ENCODE measurements at places on chromosomes 3 and 15.

DNA sequence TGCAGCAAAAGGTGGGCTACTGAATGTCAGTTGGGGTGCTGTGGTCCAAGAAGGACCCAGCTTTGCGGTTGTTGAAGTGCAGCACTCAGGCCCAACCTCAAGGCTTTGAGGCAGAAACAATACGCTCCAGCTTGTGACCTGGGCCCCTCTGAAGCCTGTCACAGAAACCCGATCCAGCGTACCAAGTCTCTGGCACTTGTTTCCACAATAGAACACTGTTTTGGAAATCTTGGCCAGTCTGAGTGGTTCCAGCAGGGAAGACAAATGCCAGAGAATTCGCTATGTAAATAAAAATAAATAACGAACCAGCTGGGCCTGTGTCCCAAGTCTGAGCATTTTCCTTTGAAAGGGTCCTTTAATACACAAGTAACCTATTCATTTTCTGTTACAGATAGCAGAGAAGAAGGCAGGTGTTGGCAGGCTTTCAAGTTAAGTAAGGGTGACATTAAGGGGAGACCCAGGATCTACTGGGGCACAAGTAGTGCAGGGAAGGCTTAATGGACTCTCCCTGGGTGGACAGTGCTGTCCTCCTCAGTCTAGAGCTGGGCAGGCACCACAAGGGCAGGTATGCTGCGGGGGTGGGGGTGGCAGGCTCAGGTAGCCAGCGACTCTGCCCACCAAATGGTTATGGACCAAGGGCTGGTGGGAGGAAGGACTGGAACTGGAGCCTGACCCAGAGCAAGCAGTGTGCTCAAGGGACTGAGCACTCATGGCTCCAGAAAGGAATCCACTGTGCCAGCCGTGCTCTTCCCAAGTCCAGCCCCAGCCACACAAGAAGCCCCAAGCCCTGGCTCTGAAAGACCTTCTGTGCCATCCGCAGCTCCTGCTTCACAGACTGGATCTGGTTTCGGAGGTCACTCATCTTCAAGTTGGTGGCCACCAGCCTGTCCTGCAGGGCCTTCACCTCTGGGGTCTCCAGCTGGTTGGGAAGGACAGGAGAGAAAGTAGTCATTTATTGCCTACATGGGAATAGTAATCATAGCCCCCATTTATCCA lies 26.3 kb downstream of the CCDC13 start:
- DNase-seq = peak; percentile 56

- no peak for DNase-seq
Measured at GRCh38 chr3:10600296-10600714, 94.9 kb upstream of the ATP2B2 start.

DNA sequence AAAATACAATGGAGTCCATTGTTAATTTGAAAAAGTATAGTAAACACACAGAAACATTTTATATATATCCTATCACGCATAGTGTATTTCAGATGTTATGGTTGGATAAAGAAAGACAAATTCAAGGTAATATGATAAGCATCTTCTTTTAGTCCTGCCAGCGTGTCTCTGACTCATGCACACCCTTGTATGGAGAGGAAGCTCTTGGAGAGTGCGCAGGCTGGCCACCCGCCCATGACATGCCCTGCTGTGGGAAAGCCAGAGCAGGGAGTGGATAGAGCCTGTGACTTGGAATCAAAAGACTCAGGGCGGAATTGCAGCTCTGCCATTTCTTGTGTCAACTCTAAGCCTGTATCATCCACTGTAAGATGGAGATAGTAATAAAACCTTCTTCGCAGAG lies 23.0 kb upstream of the COPG1 start:
- DNase-seq = no peak

DNA sequence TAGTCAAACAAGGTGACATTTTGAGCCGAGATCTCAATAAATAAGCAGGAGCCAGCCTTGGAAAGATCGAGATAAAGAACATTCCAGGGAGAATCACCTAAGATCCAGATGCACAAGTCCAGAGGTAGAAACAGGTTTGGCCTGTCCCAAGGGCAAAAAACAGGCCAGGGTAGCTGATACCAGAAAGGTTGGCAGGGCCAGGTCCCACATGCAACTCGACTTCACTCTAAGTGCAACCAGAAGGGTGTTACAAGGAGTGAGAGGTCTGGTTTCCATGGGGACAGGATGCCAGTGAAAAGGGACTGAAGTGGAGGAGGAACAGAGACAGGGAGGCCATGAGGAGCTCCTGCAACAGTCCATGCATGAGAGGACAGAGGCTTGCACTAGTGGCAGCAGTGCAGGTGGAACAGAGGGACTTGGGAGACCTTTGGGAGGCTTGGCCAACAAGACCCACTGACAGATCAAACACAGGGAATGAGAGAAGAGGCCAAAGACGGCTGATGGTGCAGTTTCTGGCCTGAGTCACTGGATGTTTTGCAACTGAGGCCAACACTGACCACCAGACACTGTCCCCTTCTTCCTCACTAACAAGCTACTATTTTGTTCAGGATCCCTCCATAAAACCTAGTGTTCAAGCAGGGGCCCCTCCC lies 5.2 kb downstream of the TPRA1 start:
- DNase-seq = no peak

GRCh38 chr15:29134641-29135308 lies 134.8 kb downstream of the NSMCE3 start:
- no peak for DNase-seq

DNA sequence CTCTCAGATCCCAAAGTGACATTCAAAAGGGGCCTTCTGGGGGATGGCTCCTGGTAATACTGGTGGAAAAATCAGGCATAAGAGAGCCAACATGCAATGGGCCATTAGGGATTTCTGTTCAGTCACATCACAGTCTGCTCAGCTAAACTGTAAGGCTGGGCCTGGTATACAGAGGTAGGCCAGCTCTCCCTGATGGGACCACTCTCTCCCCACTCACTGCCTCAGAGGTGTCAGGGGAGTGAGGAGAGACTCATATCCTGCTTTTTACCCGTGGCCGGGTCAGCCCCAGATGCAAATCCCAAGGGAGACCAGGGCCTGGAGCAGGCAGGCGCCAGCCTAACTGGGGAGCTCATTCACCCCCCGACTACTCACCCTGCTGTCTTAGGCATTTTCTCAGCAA lies 48.1 kb upstream of the TPM1 start:
- DNase-seq = no peak

DNA sequence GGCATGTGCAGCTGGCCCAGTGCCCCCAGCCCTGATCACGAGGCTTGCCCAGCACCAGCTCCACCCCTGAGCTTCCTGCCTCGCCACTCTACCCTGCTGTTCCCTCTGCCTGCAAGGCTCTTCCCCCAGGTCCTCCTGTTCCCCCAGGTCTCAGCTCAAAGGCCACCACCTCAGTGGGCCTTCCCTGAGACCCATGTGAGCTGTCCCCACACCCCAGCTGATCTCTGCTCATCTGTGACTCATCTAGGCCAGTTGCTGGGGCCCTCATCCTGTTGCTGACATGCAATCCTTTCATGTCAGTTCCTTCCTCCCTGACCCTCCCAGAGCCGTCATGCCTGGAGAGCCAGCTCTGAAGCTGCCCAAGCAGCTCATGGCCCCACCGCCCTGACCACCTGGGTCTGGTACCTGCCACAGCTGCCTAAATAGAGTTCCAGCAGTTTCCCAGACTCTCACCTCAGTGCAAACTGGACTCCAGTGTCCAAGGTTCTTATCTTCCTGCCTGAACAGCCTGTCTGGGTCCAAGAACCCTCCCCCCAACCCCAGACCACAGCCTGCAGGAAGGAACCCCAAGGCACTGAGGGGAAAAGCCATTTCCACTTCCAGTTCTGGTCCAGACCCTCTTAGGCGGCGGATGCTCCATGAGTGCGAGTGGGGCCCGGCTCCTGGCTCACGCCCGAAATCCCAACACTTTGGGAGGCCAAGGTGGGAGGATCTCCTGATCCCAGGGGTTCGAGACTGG lies 116.6 kb upstream of the IQSEC1 start:
- no peak for DNase-seq

GRCh38 chr3:194339356-194339755 lies 11.8 kb downstream of the CPN2 start:
- no peak for DNase-seq

DNA sequence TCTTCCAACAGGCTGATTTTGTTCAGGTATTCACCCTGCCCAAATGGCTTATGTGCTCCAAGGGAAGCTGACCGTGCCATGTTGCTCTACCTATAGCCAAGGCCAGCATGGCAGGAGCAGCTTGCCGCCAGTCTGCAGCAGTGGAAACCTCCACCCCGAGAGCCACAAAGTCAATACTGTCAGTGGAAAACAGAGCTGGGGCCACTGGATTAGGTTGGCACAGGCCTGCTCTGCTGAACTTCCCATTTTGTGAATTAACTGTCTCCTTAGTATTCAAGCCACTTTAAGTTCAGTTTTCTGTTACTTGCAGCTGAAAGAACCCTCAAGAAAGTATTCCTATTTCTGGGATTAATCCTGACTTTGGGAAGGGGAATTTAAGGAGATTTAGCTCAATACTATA lies 63.8 kb upstream of the XCR1 start:
- no peak for DNase-seq

GRCh38 chr3:53890726-53891475 lies 758 bp downstream of the SELENOK start:
- DNase-seq = no peak

GRCh38 chr3:29503958-29504357 lies 223.1 kb downstream of the RBMS3 start:
- no peak for DNase-seq

DNA sequence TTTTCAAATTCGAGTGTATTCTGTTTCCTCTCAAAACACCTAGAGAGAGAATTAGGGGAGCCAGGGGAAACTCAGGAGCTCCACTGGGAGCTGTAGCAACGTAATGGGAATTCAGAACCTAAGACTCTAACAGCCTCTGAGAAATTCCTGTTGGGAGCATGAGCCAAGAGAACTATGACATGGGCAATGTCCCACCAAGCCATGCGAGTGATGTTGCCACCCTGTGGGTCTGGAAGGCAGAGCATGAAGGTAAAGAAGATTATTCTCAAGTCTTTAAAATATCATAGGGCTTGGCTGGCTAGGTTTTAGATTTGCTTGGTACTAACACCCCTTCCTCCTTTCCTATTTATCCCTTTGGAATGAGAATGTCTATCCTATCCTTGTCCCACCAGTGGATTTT lies 392.6 kb upstream of the ADAMTS9 start:
- DNase-seq = no peak

- DNase-seq = no peak
Measured at GRCh38 chr15:50487287-50487686, 59.2 kb downstream of the USP50 start.

DNA sequence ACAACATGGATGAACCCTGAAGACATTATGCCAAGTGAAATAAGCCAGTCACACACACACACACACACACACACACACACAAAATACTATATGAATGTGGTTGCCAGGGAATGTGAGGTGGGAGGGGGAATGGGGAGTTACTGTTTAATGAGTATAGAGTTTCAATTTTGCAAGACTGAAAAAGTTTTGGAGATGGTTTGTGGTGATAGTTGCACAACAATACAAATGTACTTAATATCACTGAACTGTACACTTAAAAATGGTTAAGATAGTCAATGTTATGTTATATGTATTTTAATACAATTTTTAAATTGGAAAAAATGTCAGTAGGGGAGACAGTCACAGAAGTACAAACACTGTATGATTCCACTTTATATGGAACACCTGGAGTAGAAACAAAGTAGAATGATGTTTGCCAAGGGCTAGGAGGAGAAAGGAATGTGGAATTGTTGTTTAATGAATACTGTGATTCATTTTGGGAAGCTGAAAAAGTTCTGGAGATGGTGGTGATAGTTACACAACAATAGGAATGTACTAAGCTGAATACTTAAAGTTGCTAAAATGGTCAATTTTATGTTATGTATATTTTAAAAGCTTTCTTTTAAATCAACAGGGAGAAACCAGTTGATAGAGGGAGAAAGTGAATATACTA lies 76.6 kb downstream of the RPL39L start:
- no peak for DNase-seq

DNA sequence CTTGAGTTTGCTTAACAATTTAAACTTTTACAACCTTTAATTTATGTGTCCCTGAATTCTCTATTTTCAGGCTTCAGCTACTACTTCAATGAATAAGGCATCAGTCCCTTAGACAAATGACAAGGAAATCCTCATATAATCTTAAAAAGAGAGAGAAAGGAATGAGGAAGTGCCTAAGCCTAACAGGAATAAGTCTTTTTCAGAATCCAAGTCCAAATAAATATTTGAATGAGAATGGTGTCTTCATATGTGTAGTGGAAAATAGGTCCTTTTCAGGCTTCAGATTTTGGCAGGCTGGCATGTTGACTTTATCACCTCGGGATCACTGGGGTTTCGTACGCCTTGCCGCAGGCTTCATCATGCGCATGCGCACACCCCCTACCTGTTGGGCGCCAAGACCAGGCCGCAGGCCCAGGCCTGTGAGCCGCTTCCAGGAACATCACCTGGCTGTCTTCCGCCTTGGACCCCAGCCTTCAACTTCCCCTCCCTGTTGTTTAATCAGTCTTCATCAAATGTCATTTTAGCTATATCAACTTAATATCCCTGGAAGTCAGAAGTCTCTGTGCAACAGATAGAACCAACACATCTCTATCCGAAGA lies 334.5 kb downstream of the SOX2 start:
- no peak for DNase-seq

DNA sequence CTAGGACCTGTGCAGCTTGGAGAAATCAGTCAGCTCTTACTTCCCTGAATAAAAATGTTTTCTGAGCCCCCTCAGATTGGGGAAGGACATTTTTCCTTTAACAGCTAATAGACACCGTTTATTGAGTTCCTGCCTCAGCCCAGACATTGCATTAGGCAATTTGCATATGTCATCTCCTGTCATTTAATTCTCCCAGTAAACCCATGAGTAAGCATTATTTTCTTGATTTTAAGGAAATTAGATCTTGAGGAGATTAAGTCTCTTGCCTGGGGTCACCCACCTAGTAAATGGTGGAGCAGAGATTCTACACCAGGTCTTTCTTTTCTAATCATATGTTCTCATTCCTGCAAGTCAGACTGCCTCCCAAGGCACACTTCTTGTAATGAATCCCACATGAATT lies 78.5 kb upstream of the SCN5A start:
- DNase-seq = no peak

DNA sequence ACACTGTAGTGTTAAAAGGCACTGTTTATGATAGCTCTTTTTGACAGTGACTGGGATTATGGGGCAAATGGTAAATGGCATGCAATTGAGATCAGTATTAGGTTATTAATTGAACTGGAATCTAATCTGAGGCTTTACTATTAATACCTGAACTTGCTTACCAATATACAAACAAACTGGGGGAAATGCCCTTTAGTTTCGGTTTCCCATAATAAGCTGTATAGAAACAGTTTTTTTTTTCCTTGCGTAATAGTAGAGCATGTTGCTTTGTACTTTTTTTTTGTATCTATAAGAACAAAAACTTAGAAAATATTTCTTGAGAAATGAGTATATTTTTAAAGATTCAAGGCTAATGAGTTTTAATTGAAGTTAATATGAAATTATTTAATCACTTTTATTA lies 95.0 kb downstream of the FNDC3B start:
- no peak for DNase-seq

All from NCI-H2171 treated with DMSO at 0.1 percent for 48 hours (cell line).